ENCODE measurements at places on chromosomes 1 and 21.

DNA sequence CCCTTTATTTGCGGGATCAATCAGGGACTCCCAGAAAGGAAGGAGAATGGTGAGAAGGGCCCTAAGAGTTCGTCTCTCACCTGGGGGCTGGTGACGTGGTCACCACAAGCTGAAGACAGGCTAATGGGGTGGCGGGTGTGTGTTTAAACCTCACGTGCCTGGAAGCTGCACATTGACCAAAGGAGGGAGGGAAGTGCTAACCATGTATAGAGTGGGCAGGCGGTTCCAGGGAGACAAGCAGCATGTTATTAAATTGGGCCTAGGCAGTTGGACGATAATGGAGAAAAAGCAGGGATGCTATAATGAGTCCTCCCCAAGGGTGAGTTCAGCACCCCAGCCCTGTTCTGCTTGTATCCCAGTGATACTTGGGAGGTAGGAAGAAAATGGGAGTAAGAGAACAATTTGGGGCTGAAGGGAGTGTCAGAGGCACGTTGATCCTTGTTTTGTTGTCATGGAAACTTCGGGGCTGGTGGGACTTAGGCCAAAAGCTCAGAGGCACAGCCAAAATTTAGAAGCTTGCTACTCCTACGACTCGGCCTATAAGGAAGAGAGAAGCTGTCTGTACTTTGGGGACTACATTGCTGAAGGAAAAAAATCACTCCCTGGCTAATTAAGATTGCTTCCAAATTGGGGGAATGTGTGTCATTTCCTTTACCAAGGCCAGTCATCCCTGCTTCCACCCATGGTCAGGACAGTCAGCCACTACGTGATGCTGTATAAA is 33.2 kb upstream of the EPHA8 start:
- DNase-seq = no peak

GRCh38 chr1:76292418-76293184 is 218.1 kb downstream of the ST6GALNAC3 start:
- no peak for DNase-seq

DNA sequence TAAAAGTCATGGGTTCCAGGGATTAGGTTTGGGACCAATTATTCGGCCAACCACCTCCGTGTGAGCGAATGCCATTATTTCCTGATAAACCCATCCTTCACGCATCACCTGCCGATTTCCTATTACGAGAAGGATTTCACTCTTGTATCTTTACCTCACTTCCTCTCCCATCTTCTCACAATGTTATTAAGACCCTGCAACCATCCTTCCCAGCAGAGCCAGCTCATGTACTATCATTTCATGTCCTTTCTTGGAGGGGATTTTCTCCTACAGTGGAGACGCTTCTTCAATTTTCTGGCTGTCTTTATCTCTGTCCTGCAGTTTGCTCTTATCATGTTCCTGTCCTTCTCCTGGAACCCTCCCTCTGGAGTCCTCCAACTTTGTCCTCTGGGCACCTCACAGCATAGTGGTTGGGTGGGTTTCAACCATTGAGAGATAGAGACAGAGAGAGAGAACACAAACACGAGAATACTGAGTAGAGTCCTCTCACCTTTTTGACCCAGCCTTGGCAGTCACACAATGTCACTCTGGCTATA is 192.2 kb downstream of the DYRK1A start:
- DNase-seq = no peak

DNA sequence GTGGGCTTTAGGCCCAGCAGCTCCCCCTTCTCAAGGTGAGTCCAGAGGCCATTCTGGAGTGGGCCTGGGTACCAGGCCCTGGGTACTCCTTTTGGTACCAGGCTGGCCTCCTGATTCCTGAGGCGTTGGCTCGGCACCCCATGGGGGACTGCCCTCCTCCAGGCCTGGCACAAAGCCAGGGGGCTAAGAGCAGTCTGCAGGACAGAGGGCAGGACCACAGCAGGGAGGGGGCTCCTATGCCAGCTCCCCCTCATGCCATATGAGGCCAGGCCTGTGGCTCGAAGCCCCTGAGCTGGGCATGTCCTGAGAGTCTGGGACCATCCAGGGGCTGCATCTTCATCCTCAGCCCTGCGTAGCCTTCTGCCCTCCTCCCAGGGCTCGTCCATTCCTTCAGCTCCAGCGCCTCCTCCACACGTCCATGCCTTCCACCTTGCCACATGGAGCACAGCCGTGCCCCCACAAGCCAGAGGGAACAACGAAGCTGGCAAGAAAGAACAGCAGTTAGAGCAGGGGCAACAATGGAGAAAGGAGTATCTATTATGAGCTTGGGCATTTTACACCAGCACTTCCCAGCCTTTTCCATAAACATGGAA is 3.2 kb downstream of the PHLDA3 start:
- DNase-seq = no peak

DNA sequence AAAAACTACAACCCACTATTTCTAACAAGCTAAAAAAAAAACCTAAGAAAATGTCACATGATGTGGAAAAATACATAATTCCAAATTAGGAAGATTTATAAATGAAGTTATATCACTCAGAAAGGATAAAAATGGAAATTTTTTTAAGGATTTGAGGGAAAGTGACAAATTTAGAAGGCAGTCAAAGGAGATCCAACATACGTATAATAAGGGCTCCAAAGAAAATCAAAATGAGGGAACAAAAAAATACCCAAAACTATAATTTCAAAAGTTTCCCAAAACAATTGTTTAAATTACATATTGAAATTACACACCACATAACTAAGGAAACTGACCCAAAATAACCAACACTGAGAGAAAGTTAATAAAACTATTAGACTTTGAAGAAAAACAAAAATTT is 381.1 kb upstream of the KAZN start:
- no peak for DNase-seq

- peak; percentile 14 for DNase-seq
Observed at GRCh38 chr1:85275701-85276214, 674 bp downstream of the BCL10 start.

- no peak for DNase-seq
Observed at GRCh38 chr1:229768232-229768631, 142.2 kb downstream of the URB2 start.

DNA sequence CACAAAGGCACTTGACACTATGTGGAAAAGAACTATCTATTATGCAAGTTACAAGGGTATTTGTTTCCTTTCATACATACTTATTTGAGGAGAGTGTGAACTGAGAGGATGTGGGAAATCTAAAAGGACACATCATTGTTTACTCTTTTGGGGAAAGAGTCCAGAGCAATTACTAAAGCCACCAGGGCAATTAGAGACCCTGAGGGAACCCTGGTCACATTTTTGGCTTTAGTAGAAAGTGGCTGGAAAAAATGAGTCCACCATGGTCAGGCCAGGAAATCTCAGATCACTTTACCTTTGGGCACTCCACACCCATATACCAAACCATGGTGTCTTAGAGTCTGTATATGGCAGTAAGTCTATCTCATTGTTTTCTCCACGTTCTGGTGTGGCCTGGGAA is 243.3 kb downstream of the HLX start:
- DNase-seq = no peak

- DNase-seq = no peak
Observed at GRCh38 chr1:62876535-62876934, 92.6 kb downstream of the ATG4C start.

DNA sequence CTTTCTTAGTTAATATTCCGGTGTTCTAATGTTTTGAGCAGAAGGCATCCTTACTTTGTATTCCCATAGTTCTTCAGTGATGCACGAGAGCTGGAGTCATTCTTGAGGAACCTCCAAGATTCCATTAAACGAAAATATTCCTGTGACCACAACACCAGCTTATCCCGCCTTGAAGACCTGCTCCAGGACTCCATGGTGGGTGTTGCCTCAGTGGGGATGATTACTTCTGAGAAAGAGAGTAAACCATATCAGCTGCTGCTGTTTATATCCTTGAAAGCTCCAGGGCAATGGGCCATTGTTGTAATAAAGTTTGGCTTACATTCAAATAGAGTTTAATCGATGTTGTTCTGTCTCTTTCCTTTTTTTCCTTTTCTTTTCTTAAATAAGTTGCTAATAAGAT is 93.1 kb downstream of the MACF1 start:
- DNase-seq = no peak

DNA sequence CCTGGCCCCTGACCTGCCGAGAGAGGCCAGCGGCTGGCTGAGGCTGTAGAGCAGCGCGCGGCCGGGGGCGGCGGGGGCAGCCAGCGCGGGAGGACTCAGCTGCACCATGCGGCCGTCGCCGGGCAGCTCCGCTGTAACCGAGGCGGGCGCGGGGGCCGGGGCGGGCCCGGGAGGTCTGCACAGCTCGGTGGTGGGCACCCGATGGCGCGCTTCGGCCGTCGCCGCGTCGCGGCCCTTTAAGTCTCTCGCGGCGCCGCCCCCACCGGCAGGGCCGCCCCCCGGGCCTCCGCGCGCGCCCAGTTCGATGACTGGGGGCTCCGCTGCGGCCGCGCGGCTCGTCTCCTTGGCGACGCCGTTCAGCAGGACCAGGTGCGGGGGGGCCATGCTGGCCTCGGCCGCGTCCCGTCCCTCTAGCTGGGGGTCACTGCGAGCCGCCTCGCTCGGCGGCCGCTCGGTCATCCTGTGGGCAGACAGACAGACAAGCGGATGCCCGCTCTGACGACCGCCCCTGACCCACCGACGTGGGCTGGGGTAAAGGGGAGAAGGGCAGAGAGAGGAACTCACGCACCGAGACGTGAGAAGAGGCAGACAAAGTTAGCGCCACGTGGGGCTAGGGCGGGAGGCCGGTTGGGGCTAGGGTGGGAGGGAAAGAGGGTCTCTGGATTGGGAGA is 6.5 kb downstream of the TAL1 start:
- no peak for DNase-seq

- DNase-seq = no peak
Observed at GRCh38 chr1:157776971-157777391, at the start of gene FCRL2. Gene FCRL2 (minus strand): TSS chr1:157777132. CDS start chr1:157777073, 59 bp downstream.

DNA sequence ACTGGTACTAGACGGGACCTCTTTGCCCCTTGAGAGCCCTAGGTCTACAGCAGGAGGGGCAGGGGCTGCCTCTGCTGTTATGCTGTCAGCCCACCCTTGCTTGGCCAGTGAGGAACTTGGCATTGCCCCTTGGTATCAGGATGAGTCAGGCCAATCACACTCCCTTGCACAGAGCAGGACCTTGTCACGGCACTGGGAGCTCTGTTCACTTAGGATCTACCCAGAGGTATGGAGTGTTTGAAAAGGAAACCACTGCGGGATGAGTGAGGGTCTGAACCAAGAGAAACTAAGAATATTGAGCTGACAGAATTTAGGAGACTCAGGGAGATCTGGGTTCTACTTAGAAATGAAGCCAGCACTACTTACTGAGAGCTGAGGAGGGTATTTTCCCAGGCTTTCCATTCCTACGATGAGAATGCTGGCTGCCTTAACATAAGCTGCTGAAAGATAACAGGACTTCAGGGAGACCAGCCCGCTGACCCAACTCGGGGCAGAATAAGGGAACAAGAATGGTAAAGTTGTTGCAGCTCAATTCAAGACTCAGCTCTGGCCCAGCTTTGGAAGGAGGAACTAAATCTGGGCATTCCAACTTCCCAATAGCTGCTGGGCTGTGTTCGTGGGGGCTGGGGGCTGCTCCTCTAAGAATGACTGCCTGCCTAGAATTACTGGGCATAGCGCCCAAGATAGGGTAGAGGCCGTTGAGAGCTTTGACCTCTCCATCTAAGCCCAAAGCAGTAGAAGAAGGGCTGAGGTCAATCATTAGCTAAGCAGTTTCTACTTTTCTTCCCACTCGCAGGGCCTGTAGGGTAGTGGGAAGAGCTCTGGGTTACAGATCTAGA is 1.5 kb downstream of the FABP3 start:
- DNase-seq = no peak

GRCh38 chr1:53155945-53156344 is 13.5 kb upstream of the SLC1A7 start:
- DNase-seq = no peak

- no peak for DNase-seq
Observed at GRCh38 chr1:41618066-41618825, 133.8 kb upstream of the EDN2 start.

- DNase-seq = peak; percentile 1
Observed at GRCh38 chr1:58841455-58841854, 57.6 kb upstream of the JUN start.

DNA sequence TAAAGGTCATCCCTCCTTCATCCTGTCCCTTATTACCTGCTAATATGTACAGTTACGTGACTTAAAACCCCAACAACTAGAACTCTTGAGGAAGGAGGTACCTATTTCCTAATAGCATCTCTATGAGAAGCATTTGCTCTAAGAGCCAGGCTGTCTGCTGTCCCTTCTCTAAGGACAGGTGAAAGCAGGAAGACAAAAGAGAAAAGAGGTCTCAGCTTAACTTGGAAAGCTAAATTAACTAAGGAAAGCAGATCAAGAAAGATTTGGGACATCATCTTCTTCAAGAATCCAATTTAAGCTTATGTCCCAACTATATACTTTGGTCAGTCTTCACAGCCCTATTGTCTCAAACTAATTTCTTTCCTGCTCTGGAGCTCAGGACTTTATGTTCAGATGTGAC is 2.9 kb downstream of the EGLN1 start:
- no peak for DNase-seq

GRCh38 chr1:48864913-48865312 is 88.2 kb upstream of the BEND5 start:
- no peak for DNase-seq

DNA sequence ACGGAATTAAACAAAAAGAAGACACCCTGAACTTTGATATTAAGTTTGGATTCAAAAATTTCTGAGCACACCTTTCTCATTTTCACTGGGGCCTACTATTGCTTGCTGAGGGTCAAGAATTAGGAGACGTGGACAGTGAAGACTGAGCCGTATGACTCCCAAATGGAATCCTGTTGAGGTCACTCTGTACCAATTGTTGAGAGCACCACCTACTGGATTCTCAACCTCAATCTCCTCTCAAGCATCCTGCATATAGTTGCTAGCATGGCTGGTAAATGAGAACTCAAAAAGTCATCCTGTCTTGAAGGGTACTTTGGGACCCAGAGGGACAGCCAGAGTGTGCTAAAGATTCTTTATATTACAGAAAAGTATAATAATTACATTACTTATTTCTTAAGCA is 20.2 kb upstream of the MTR start:
- no peak for DNase-seq

- no peak for DNase-seq
Observed at GRCh38 chr1:39698568-39698967, 7.3 kb upstream of the HPCAL4 start.

DNA sequence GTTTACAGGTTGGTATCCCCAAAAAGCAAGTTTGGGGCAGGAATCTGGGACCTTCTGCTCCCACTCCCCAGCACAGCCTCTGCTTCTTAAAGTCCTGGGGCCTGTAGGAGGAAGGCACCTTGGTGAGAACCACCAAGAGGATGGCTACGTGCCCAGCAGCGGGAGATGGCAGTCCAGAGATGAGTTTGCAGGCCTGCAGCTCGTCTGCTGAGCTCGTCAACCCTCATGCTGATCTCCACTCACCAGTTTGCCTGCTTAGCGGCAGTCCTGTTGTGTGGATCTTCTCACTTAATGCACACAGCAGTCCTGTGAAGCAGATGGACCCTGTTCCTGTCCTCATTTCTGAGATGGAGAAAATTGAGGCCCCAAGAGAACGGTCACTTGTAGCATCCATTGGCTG is 160.5 kb downstream of the DYRK1A start:
- no peak for DNase-seq

- DNase-seq = no peak
Observed at GRCh38 chr1:234659538-234659937, 49.6 kb upstream of the IRF2BP2 start.

Data from T-helper 22 cell (primary cell).